ENCODE measurements at places on chromosomes 13 and 19.
A peak's percentile ranks its signal among the peaks of the same experiment; 100 is the strongest.

GRCh38 chr19:1763648-1764639 lies 10.6 kb downstream of the ONECUT3 start:
- no peak for DNase-seq

GRCh38 chr19:52962394-52963246 lies at the start of gene ZNF816:
Gene ZNF816 (minus strand): TSS chr19:52962881. CDS start chr19:52956089, 6,792 bp downstream.
- peak; percentile 99 for DNase-seq

- no peak for DNase-seq
Measured at GRCh38 chr19:39139305-39139874, 13.8 kb downstream of the PAK4 start.

DNA sequence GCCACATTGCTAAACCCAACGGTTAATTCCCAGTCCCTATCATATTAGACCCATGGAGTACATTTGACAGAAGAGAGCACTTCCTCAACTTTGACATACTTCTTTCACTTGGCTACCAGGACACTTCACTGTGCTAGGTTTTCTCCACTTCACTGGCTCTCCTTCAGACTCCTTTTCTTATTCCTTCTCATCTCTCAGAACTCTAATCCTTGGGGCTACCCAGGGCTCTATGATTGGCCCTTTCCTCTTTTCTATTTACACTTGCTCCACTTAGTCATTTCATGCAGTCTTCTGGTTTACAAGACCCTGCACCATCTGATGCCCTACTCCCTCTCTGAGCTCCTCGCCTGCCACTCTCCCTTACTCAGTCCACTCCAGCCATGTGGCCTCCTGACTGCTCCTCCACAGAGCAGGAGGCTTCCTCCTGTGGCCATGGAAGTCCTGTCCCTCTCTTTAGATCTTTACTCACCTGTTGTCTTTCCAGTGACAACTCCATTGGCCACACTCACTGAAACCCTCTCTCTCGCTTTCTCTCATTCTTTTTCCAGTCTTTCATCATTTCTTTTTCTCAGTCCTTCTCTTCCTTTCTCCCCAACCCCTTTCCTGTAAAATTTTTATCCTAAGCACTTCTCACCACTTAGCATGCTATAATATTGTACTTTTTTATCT lies 90.4 kb downstream of the TBC1D4 start:
- DNase-seq: no peak

DNA sequence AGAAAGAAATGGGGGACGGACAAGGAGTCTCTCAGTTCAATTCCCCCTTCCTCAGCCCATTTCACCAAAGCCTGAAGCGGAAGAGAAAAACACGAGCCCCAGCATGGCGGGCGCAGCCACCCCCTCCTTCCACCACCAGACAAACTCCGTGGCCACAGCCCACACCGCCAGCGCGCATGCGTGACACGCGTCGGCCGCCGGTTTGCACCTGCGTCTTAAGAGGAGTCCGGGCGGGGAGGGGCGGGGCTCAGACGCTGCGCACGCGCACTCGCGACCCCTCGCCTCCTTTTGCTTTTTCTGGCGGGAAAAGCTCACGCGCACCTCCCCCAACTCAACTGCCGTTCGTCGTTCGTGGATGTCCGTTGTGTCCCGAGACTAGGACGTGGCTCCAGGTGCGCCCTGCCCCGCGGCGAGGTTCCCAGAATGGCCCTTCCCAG lies at the start of gene KASH5:
KASH5 (plus strand) TSS at position 314 of the 437 bp plus-strand sequence. CDS start 2,635 bp downstream, outside the sequence.
- DNase-seq: peak; percentile 95

- DNase-seq: peak; percentile 96
Measured at GRCh38 chr19:6767357-6768235, at the start of gene SH2D3A. Gene SH2D3A (minus strand): TSS chr19:6767435. CDS start chr19:6763748, 3,687 bp downstream.

DNA sequence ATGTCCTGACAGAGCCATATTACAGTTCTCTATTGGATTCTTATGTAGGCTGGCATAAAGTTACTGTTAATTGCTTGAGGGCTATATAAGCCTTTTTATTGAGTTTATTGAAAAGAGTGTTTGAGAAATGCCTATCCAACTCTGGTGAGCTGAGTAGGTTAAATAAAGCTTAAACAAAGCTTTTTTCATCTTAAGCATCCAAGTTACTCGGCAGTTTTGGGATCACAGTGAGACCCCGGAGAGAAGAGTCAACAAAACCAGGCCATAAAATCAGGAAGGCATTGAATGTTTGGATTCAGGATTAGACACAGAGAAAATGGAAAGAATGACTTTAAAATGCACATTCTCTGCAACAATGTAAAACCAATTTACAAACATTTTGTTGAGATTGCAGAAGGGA lies 588.5 kb downstream of the DACH1 start:
- no peak for DNase-seq

- DNase-seq: no peak
Measured at GRCh38 chr13:39110518-39111097, 72.4 kb downstream of the NHLRC3 start.

GRCh38 chr19:30637926-30638325 lies 265.7 kb downstream of the ZNF536 start:
- DNase-seq: no peak

- no peak for DNase-seq
Measured at GRCh38 chr13:75226092-75226491, 255.9 kb downstream of the TBC1D4 start.
